Activated CD4-positive, CD25-positive, alpha-beta regulatory T cell treated with anti-CD3 and anti-CD28 coated beads, Interleukin-2, amount 50 U/mL, for 16 hours (primary cell): ENCODE measurements at places on chromosomes 6 and 20.

DNA sequence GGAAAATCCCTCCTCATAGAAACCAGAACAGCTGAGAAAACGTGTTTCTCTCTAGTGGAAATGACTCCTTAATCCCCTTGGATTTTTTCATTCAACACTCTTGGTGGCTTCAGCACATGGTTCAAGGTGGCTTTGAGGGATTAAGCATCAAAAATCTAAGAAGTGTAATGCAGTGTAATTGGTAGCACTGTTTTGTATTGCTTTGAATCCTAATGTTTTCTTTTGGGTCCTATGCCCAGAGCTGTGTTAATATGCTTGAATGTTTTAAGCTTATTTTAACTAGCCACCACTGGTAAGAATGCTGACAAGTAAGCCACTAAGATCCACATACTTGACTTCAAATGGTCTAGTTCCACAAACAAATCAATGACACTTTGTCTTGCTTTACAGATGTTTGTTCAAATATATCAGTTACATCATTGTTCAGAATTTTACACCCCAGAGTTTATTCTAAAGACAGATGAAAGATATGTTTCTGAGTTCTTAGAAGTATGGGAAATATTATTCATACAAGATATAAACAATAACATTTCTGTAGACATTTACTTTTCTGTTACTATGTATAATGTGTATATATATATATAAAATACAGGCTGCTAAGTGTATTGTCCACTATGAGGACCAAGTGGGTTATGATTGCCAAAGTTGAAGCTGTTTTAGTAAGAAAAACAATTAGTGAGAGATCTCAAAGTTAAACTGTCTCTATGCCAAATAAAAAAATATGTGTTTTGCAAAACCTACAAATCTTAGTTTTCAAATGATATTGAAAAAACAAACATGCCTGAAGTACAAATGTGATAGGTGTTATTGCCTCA lies 220.8 kb downstream of the OGFRL1 start:
- no peak for DNase-seq

GRCh38 chr20:1818247-1818840 lies 76.9 kb upstream of the SIRPA start:
- no peak for DNase-seq

DNA sequence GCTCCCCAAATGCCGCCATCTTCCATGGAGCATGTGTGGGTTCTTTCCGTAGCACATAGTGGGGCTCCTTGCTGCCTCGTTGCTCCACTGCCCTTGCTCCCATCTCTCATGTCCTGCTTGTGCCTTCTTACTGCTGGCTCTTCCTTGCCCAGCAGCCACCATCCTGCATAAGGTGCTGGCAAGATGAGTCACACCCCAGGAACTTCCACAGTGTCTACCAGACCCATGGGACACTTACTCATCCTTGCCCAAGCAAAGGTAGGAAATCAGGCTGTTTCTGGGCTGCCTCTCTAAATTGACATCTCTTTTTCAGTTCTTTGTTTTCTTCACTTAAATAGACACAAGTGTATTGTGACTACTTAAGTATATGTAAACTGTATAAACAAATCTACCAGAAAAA lies 39.4 kb upstream of the RGS17 start:
- no peak for DNase-seq

DNA sequence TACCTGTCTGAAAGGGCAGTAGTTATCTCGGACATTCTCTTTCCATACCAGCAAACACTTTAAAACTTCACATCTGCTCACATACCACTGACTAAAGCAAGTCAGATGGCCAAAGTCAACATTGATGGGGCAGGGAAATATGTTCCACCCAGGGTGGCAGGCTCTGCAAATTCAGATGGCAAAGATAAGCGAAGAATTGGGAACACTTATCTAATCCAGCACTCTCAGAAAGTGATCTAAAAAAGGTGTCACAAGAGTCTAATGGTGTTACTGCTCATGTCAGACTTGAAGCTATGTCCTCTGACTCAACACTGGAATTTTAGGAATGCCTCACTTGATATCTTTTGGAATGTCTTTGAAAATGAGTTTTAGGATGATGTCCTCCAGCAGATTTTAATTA lies 1086.2 kb downstream of the KIF16B start:
- DNase-seq, result no peak

DNA sequence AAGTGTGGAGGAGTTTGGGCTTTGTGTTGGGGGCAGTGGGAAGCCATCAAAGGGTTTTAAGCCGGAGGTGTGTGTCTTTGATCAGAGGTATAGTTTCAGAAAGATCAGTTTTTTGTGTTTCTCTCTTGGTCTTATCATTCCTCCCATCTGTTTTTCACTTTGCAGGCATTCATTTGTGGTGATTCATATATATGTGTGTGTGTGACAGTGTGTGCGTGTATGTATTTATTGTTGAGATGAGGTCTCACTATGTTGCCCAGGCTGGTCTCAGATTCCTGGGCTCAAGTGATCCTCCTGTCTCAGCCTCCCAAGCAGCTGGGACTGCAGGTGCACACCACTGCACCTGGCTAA lies 11.1 kb upstream of the SERINC3 start:
- DNase-seq, result no peak

GRCh38 chr6:122878796-122879195 lies 89.7 kb downstream of the SMPDL3A start:
- DNase-seq, result no peak

DNA sequence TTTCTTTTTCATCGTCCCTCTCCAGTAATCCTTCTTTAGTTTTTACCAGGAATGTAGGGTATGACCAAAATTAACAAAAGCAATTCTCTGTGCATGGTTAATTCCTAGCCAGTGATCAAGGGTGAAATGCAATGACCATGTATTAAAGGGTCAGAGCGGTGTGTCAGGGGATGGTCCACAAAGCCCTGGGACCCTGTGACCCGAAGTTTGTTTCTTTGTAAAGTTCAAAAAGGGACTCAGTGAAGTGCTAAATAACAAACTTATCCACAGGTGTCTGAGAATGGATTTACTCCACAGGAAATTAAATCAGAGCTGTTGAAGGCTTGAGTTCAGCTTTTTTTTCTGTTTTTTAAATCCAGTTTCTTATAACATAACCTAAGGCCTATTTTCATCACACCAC lies 375.7 kb downstream of the GJA1 start:
- no peak for DNase-seq

- DNase-seq, result no peak
These were observed 86.2 kb downstream of the SLC24A3 start for GRCh38 chr20:19298652-19299051.

- no peak for DNase-seq
These were observed 49.9 kb downstream of the PTPN1 start for GRCh38 chr20:50559856-50560638.

- no peak for DNase-seq
These were observed 24.7 kb upstream of the KCNK16 start for GRCh38 chr6:39347206-39347605.

DNA sequence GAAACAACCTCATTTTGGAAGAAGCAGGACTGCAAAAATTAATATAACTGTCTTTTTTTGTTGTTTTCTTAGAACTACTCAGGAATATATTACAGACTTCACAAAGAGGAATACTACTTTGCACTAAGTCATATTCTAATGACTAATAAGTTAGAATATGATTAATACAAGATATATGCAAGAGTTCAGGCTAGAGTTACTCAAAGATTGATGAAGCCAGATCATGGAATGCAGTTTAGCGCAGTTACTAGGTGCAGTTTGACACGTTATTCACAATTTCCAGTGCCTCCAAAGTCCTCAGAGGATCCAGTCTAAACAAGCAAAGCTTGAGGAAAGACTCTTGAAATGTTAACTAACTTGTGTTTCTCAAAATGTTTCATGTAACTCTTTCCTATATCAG lies 1.2 kb upstream of the MYCT1 start:
- DNase-seq, result no peak

DNA sequence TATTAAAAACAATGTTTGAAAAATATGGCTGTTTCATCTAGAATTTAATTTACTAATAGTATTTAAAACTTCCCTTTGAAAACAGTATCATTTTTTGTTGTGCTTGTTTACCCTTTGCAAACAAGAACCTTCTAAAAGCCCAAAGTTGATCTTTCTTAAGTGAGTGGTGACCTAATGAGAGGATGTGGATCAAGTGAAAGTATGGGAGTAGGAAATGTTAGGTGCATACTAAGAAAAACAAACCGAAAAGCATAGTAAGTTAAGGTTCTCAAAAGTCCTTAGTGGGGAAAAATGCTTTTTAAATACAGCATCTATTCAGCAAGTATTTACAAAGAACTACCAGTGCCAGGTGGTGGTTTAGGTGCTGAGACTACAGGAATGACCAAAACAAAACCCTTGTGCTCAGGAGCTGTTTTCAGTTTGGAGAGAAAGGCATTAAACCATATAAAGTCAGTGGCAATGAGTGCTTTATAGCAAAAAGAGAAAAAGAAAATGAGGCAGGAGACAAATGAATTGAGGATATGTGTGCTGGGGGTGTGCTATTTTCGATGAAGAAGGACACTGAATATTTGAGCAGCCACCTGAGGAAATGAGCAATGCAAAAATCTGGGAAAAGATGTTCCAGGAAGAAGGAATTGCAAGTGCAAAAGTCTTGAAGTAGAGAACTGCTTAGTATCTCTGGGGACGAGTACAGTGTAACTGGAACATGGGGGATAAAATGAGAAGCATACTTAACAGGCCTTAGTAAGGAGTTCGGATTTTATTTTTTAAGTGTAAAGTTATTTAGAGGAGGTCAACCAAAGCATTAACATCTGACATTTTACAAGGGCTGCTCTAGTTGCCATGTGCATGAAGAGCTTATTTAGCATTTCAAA lies 24.0 kb downstream of the RNF146 start:
- no peak for DNase-seq

DNA sequence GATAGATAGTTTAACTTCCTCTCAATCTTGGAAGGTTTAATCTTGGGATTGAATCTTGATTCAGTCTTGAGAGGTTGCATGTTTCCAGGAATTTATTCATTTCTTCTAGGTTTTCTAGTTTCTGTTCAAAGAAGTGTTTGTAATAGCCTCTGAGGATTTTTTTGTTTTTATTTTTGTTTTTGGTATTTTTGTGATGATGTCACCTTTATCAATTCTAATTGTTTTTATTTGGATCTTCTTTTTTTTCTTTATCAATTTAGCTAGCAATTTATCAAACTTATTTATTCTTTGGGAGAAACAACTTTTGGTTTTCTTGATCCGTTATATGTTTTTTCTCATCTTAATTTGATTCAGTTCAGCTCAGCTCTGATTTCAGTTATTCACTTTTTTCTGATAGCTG lies 41.5 kb upstream of the ADGRB3 start:
- DNase-seq, result no peak

DNA sequence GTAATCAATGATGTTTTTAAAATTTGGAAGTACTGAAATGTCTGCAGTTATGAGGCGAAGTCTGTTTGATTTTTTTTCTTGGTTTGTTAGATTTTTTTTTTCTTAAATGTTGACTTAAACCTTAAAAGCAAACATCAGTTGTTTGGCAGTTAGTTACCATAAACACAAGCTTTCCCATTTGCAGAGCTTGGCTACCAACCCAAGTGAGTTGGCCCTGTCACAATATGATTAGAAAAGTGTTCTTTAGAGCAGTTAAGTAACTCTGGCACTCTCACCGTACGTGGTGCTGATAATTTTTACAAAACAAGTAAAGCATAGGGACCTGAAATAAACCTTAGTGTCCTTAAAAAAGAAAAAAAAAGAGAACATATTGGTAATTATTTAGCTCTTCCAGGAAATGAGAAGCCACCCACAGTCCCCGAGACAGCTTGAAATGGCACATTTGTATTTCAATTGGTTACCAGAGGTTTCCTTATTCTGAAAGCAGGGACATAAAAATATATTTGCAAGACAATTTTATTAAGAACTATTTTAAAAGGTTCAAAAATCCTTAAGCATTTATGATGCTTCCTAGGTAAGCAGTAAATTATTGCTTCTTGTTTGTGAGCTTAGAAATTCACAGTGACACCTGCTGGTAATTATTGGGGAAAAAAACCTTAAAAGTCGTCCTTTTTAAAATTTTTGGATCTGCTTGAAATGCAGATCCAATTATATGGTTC lies 3.9 kb downstream of the HEY2 start:
- DNase-seq, result no peak

- DNase-seq, result peak; percentile 33
These were observed 24.9 kb upstream of the IER3 start for GRCh38 chr6:30769088-30769852.

- DNase-seq, result no peak
These were observed 132.0 kb upstream of the CHD6 start for GRCh38 chr20:41750137-41750536.

DNA sequence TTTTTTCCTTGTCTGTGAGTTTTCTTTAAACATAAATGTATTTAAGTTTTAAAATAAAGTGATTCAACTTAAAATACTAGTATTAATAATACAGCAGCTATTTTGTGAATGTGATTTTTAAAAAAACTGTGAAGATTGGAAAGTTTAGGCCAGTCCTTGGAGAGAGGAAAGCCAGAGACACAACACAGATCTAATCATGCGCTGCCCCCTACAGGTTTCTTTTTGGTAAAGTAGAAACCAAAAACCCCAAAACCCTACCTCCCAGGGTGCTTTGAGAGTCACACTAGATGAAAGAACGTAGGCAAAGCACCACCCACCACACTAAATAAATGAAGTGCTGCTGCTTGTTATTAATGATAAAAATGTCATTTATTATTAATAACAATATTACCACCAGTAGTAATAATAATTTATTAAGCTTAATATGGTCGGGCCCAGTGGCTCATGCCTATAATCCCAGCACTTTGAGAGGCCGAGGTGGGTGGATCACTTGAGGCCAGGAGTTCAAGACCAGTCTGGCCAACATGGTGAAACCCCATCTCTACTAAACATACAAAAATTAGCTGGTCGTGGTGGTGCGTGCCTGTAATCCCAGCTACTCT lies 33.7 kb downstream of the SLC9A8 start:
- DNase-seq, result peak; percentile 27

DNA sequence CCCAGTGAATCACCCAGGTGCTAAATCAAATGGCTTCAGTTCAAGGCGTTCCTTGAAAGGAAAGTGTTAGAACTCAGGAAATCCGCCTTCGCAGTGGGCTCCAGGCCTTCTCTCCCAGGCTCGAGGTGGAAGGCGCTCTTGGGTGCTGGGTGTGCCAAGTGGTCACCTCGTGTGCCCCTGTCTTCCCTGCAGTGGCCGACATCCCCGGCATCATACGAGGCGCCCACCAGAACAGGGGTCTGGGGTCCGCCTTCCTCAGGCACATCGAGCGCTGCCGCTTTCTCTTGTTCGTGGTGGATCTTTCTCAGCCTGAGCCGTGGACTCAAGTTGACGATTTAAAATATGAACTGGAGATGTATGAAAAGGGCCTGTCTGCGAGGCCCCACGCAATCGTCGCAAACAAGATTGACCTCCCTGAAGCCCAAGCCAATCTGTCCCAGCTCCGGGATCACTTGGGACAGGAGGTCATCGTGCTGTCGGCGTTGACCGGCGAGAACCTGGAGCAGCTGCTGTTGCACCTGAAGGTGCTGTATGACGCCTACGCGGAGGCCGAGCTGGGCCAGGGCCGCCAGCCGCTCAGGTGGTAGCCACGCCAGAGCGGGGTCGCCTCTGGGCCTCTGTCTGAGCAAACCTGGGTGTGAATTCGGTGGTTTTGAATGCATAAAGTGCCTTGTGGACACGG lies 17.8 kb downstream of the MTG2 start:
- DNase-seq, result no peak

DNA sequence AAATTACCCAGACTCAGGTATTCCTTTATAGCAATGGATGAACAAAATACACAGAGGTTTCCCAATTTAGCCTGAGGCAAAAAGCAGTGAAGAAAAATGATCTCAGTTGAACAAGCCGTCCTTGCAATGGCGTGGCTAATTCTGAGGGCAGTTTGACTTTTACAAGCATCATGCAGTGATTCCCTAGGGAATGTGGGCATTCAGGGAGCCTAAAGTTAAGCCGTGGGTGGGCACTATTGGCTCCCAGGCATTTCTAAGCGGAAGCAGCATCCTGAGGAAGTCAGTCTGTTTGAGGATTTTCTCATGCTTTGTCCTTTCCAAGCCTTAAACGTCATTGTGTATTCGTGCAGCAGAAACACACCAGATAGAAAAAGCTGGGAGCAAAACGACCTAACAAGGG lies 133.9 kb downstream of the MYLK4 start:
- no peak for DNase-seq
